ENCODE measurements at places on chromosomes 6 and 20.

GRCh38 chr20:59323731-59324130, 23.3 kb downstream of the EDN3 start:
- DNase-seq: no peak

DNA sequence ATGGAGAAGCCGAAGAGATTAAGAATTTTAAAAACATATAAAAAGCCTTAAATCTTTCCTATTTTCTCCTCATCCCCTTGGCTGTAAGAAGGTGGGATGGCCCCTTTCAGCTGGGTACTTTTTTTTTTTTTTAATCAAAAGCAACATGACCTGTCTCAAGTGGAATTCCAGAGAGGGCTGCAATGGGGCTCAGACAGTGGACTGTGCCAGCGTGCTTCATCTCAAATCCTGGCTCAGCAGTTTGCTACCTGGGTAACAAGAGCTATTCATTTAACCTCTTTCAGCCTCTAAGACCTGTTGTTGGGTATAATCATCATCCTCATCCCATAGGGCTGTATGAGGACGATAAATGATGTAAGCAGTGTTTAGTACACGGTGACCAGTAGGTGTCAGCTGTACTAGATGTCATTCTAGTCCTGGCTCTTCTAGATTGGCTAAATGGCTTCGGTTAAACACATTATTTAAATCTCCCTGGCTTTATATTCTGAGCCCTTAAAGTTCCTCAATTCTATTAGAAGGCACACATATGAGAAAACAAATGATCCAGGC, 6.9 kb upstream of the PPP1R3G start:
- no peak for DNase-seq

DNA sequence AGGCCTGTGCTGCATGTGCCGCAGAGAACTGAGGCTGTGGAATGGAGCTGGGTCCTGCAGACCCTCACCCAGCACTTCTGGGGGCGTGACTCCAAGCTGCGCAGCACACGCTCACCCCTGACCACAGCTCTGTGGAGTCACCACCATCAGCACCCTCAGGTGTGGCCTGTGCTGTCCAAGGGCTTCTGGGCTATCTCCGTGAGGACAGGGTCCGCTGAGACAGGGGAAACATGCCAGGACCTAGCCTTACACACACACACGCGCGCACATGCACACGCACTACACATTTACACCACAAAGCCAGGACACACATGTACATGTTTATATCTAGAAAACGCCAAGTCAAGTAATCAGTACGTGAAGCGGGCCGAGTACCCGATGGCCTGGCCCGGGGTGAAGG, 26.8 kb upstream of the TCFL5 start:
- DNase-seq: no peak

DNA sequence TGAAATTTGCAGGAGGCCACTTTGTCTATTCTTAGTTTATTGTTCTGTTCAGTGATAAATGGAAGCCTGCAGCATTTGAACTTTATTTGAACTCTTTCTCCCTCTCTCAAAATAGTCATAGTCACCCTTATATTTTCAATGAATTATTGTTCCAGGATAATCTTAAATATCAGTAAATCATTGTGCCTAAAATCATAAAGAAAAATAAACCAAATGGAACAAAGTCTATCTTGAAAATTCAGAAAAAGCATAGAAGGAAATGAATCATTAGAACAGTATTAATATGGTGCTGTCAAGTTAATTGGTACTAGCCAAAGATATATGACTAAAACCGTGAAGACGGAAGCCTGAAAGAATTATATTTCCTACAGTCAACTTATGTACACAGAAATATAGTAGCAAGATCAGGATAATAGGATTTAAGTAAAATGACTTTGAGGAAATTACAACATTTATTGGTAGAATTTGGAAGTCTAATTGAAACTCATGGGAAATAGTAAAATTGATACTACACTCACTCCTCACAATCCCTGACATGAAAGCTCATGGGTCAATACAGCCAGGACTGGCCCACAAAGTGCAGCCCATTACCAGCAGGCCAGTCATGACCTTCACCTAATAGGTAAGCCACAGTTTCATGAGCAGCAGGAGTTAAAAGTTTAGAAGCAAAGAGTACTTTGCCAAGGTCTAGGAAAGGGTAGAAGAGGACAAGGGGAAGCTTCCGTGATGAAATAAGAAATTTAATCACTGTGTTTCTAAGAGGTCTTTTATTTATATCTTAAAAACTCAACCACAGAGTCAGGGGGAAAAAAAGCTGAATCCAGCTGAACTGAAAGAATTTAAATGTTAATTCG, 119.9 kb upstream of the ENPP5 start:
- no peak for DNase-seq

DNA sequence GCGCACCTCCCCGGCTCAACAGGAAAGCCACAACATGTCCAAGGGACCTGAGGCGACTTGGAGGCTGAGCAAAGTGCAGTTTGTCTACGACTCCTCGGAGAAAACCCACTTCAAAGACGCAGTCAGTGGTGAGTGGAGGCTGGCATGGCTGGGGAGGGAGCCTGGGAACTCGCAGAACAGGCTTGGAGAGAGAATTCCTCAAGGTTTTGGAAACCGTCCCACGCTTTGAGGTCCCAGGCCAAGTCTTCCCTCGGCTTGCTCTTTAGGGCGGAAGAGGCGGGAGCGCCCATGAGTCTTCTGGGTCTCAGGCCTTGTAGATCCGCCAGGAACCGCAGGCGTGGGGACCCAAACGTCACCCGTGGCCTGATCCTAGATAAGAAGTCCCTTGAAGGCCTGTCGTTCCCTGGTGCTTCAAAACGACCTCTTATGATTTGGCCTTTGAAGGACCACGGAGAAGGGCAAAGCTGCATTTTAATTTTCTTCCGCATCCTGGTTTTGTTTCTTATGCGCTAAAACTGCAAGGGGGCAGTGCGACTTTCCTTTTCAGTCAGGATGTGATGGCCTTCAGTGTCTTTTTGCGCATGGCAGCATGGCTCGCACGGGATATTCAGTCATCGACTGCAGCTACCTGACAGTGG, 2.0 kb downstream of the LAMP5 start:
- peak; percentile 22 for DNase-seq
